NCI-H460 (cell line): ENCODE measurements at places on chromosomes 1 and 21. TPM values are rescaled to one million over a fixed set of nuclear protein-coding genes. Genes with fewer than 3 reads are reported as not detected.

GRCh38 chr1:161676441-161676840 lies 13.5 kb downstream of the FCGR2B start:
- no peak for DNase-seq

DNA sequence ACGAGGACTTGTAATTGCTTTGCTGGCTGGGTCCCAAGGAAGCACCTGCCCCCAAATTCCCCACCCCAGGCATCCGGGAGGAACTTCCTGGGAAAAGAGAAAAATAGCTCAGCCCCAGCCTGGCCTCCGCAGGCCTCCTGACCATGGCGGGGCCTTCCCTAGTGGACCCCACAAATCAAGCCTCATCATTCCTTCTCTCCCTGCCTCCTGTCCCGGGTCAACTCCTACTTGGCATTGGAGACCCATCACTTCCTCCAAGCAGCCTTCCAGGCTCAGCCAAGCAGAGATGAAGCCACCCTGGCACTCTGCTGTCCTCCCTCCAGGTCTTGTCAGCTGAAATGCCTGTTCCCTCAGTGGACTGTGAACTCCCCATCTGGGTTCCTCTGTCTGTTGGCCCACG lies 38.0 kb downstream of the AJAP1 start:
- DNase-seq = no peak

- DNase-seq = no peak
Observed at GRCh38 chr1:6235296-6235677, 477 bp downstream of the ICMT start.

GRCh38 chr1:6519935-6520671 lies 28.6 kb upstream of the PLEKHG5 start:
- no peak for DNase-seq

Gene CRYZ
- total RNA-seq = 10.0 and 13.3 TPM in 2 replicates

Gene VWA5B1
- total RNA-seq = not detected in 2 replicates

DNA sequence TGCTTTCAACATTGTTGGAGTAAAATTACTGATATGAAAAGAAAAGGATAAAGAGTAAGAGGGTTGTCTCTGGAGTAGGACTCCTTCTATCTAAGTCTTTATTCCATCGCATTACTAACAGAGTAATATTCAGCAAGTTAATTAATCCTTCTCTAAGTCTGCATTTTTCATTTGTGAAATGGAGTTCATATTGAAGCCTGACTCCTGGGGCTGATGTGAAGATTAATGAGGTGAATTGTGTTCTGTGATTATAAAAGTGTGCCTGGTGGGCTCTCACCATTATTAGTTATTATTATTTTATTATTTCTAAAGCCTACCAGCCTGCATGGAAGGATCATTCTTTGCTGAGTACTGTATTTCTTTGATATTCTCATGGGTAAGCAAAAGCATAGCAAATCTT lies 1096.7 kb downstream of the KCNT2 start:
- no peak for DNase-seq

DNA sequence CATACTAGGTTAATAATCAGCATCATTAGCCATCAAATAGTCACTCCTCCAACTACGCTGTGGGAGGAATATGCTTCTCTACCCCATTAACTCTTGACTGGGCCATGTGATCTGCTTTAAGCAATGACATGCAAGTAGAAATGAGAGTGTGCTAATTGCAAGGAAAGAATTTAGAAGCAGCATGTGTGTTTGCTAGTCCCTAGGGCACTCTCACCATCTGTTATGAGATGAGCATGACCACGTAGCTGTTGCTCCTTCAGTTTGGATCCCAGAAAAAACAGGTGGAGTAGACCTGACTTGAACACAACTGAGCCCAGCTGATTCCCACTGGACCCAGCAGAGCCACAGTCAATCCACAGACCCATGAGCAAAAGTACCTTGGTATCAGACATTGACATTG lies 19.7 kb upstream of the RGS7 start:
- DNase-seq = no peak

- DNase-seq = no peak
Observed at GRCh38 chr1:200704986-200705500, 33.6 kb upstream of the CAMSAP2 start.

DNA sequence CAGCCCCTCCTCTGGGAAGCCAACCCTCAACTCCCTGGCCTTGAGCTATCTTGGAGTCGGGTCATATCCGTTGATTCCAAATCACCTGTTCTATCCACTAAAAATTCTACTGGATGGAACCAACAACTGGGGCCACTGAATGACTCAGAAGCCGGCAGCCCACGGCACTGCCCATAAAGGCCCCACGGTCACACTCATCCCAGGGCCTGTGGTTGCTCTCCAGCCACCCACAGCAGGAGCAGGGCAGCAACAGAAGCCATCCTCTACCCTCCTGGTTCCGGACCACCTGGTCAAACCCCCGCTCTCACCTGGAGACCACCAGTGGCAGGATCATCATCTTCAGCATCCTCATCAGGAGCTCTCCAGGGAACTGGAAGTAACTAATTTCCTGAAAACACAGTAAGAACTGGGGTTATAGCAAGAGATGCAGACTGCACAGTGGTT lies 8.4 kb downstream of the SLC1A7 start:
- no peak for DNase-seq

DNA sequence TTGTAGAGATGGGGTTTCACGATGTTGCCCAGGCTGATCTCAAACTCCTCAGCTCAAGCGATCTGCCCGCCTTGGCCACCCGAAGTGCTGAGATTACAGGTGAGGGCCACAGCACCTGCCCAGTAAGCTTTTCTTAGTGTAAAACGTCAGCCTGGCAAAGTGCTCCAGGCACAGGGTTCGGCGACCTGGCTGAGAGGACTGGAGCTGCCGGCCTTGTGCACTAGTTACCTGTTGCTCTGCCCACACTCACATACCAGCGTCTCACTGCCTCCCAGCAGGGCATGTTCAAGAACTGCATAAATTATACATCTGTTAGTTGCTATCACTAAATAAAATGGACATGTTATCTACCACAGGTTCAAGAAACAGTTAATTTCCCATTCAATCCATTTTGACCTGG lies 55.2 kb downstream of the DEGS1 start:
- DNase-seq = no peak

Gene HES3
- total RNA-seq = not detected in 2 replicates

Gene UTS2
- total RNA-seq = not detected in 2 replicates

DNA sequence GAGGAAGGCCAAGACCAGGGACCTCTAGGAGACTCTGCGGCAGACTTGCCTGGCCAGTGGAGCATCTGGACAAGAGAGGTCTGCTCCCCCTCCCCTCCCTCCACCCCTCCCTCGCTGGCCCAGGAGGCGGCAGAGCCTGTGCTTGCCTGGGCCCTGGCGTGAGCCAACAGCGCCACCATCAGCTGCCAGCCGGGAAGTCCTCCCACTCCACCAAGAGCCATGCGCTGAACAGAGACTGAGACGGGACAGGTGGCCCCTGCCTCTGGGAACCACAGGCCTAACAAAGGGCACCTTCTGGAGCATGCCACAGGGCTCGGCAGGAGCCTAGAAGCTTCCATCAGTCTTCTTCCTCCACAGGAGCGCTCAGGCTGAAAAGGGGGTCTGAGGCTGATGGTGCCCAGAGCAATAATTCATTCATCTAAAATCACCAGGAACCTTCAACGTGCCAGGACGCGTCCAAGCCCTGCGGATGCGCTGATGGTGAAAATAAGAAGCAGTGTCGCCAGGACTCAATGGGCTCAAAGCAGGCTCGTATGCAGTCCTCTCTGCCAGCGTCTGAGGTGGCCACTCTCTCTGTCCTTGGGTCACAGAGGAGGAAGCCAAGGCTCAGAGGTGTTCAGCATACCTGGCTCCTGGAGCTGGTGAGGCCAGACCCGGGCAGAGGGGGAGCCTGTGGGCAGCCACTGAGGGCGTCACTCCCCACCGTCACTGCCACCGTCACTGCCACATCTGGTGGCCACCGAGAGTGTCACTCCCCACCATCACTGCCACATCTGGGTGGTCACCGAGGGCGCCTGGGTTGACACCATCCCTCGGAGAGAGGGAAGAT lies 161.2 kb downstream of the NPHP4 start:
- no peak for DNase-seq

GRCh38 chr21:43884012-43884860 lies 19.2 kb downstream of the AGPAT3 start:
- DNase-seq = no peak

GRCh38 chr1:154837672-154838171 lies 32.4 kb downstream of the KCNN3 start:
- DNase-seq = no peak

GRCh38 chr21:42317341-42317741 lies 2.1 kb upstream of the TFF3 start:
- no peak for DNase-seq

Gene NPHS2
- not detected in 2 replicates for total RNA-seq

DNA sequence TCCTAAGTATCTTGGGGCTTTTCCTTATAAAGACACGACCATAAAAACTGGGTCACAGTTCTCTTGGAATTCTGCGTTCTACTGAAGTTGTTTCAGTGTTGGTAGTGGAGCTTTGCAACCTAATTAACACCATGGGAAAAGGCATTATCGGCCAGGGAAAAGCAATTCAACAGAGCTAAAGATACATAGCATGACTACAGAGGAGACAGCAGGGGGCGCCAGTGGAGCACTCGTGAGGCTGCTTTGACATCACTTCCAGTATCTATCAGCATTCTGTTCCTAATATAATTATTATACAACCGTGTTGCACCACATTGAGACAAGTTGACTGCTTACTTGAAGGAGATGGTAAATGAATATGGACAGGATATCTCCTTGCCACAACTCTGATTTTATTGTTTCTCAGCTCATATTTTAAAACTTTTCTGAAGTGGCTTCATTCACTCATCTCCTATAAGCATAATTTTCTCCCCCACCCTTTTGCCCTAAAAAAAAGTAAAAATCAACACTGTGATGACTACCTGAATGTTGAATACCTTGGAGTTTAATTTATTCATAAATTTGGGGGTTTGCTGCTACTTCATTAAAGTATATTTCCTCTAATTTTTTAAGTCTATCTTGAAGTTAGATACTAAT lies 39.4 kb downstream of the ZP4 start:
- DNase-seq = peak; percentile 64

Gene ABCG1
- total RNA-seq = 19.9 and 20.3 TPM in 2 replicates

DNA sequence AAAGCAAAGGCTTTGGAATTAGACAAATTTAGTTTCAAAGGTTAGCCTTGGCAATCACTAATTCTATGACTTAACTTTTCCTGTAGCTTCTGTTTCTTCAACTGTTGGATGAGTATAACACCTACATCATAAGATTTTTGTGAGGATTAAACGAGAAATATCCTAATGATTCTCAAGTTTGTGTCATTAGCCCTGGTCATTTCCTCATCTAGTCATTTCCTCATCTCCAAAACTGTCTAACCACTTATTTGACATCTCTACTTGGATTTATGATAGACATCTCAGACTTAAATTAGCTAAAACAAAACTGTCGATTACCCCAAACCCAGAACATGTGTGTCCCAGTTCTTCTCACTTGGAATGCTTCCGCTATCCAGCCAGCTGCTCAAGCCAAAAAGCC lies 80.2 kb upstream of the CHODL start:
- DNase-seq = no peak
